Cortex of kidney (tissue), 1 donor: ENCODE measurements at places on chromosomes 1 and 21.

GRCh38 chr1:214370615-214371014 lies 89.7 kb downstream of the SMYD2 start:
- no peak for DNase-seq

DNA sequence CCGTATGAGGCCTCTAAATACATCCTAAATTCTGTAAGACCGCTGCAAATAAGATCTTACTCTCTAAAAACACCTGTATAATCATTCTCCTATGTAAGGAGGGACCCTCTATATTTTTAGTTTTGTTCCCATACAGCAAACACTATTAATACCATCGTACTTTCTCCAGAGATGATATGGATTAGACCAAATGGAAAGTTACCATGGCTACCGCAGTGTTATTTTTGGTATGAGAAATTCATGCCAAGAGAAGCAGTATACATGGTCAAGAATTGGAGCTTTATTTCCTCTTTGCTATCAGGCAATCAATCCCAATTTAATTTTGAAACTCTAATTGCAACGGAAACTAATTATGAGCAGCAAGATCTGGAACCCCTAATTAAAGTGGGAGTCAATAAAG lies 70.0 kb downstream of the BCAR3 start:
- no peak for DNase-seq

DNA sequence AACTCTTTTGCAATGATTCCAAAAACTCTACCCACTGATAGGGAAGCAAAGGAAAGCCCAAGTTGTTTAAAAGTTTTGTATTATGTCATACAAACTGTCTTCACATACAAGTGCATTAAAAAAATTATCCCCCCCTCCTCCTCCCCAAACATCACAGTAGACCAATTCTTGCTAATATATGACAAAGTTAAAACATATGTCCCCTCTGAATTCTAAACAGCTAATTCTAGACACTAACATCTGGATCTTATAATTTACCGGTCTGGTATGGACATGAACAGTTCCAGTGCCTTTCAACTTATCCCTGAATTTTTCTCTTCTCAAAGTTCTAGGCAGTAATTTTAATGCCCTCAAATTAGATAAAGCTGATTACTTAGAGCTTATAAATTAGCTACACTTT lies 13.4 kb downstream of the RIT1 start:
- DNase-seq = no peak

- DNase-seq = no peak
These were observed 7.2 kb downstream of the KISS1 start for GRCh38 chr1:204188959-204189639.

DNA sequence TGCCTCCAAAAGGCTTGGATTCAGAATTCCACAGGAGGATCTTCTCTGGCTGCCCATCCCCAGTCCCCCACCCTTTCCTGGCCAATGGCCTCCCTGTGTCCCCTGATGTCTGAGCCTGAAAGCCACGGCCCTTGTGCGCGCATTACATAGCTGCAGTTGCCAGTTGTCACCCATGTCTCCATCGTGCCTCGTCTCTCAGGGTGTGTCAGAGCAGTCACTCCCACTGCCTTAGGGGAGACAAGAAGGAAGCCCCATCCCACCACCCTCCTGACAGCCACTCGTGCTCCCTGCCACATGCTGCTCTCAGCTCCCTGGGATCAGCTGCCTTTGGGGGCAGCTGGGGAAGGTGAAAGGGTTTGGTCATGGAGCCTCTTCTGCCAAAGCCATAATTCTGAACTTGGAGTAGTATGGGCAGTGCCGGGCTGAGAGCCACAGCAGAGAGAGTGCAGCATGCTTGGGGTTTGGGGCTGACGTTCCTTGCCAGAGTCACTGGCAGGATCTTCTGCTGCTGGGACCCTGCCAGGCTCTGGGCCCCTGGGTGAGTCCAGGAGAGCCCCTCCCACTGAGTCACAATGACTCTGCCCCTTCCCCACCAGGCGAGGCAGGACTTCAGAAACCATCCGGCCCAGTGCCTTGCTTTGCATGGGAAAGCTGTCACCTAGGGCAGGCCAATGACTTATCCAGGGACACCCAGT lies 285.9 kb upstream of the VAMP3 start:
- DNase-seq = no peak

DNA sequence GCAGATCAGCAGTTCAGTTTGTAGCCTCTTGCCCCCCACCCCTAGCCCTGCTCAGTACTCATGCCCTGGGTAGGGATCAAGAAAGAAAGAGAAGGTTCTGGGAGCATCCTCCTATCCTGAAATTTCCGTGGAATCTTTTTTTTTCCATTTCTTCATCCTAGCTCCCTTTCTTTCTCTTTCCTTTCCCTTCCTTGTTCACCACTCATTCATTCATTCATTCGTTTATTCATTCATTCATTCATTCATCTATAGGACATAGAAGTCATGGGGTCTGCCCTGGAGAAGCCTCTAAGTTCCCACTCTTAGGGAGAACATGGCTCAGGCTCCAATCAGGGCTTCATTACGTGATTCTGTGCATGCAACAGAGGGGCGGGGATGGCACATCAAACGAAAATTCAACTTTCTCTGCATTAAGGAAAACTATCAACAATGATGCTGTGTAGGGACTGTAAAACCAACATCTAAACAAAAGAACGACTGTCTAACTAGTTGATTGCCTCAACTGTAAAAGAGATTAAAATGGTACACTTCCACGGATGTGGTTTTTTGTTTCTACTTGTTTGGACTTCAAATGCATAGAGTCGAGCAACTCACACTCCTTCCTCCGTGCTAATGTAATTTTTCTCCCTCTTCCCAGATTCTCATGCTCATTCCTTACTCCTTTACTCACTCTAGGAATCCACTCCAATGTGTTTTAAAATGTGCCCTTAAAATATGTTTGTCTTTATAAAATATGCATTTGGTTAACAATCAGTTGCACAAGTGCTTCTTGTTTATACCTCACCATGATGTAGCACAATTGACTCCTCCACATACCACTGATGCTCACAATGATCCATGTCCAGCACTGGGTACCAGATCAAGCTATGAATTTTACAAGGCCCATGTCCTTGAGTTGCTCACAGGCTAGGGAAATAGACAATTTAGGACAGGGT lies 101.2 kb upstream of the SLC2A1 start:
- DNase-seq = no peak

- no peak for DNase-seq
These were observed 30.2 kb upstream of the TRIM17 start for GRCh38 chr1:228446852-228447251.

GRCh38 chr1:6292102-6292501 lies 31.2 kb upstream of the GPR153 start:
- DNase-seq = no peak

- no peak for DNase-seq
These were observed 113.6 kb upstream of the PPM1J start for GRCh38 chr1:112828716-112829115.

- DNase-seq = no peak
These were observed 674.8 kb downstream of the PLPP3 start for GRCh38 chr1:55904541-55904940.

- DNase-seq = no peak
These were observed 68.5 kb upstream of the CACYBP start for GRCh38 chr1:174931214-174931613.

DNA sequence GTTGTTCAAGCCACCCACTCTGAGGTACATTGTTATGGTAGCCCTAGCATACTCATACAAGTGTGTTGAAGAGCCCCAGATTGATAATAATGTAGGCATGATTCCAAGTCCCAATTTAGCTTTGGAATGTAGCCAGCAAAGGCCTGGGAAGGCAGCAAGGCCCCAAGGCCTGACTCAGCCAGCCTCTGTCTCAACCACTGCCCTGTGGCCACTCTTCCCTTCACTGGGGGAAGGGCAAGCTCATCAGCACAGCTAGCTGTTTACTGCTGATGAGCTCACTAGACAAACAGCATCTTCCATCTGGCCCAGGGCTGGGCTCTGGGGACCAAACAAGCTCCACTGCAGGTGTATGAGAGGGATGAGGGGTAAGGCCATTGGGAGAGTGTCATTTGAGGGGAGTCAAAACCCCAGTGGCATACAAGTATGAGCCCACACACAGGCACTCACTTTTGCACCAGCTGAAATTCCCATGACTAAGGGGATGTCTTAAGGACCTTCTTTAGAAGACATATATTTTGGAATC lies 2.2 kb upstream of the IRF6 start:
- DNase-seq = no peak

DNA sequence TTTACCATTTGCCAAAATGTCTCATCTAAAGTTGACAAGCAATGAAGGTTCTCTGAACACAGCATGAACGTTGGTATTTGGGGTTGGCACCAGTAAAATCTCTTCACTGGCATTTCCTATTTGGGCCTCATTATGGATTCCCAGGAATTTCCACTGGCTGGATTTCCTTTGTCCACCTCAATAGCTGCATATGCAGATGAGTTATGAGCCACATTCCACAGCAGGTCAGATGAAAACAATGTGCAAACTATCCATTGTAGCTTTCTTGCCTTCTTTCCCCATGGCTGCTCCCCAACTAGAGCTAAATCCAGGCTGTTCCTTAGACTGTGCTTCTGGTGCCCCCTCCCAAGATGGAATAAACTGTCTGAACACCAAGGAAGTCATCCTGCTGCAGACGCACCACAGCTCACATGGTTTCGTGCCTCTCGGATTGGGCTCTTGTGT lies 168.1 kb upstream of the FGGY start:
- no peak for DNase-seq

DNA sequence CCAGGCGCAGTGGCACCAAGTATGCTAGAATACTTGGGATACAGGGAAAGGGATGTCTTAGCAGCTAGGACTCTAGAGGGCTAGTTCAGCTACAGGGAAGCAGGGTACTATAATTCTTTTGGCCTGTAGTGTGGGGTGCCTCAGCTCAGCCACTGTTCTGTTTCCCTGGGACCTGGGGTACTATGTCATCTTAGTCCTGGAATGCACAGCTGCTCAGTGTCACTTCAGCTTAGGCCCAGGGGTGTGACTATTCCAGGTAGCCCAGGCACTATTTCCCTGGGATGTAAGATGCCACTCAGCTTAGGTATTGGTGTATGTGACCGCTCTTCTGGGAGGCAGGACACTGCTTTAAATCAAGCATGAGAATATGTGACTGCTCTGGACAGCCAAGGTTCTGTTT lies 34.1 kb downstream of the RGSL1 start:
- no peak for DNase-seq

DNA sequence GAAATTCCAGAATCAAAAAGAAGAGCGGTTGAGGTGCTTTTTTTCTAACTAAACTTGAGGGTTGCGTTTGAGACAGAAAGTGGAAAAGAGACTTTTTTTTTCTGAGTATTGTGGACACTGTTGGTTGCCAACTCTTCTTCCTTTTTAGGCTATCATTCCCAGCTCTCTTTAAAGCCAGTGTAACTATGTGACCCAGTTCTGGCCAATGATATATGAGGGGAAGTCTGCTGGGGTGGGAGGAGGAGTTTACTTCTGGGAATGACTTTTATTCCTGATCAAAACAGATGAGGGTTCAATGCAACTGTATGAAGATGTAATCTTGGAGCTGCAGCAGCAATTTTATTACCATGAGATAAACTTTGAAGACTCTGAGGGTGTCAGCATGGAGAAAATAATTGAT lies 17.3 kb upstream of the NMNAT2 start:
- no peak for DNase-seq

DNA sequence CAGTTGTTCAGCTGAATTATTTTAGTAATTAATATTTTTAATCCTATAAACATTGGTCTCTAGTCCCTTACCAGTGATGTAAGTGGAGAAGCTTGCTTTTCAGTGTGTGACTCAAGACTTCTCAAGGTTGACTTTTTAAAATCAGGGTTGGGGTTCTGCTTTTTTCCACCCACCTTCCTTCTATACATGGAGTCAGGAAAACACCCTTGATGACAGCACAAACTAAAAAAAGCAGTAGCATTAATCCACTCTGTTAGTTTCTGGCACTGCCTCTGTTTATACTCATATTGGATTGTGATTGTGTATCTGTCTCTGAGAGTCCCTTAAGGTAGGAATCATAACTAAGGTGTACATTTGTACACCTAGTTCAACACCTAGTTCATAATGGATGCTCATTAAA lies 8.3 kb upstream of the PLEKHO1 start:
- DNase-seq = no peak

DNA sequence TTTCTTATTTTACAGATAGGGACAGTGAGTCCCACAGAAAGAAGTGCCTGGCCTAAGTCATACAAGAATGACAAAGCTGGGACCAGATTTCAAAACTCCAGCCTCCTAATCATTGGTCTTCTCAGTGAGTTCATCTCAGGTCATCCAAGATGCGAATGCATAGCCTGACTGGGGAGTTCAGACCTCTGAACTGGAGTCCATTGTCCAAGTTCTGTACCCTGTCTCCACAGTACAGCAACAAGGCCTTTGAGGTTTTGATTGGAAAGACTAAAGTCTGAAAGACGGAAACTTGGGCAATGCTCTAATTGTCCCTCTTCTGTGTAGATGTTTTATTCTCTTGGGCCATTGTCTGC lies 62.0 kb downstream of the TNN start:
- no peak for DNase-seq

GRCh38 chr1:194658090-194658439 lies 1471.7 kb upstream of the B3GALT2 start:
- DNase-seq = no peak

- no peak for DNase-seq
These were observed 75.4 kb upstream of the LRRC7 start for GRCh38 chr1:69492286-69492685.

- no peak for DNase-seq
These were observed 19.5 kb downstream of the ZMYM4 start for GRCh38 chr1:35287807-35288640.

GRCh38 chr1:237181743-237182317 lies 139.8 kb downstream of the RYR2 start:
- DNase-seq = no peak

DNA sequence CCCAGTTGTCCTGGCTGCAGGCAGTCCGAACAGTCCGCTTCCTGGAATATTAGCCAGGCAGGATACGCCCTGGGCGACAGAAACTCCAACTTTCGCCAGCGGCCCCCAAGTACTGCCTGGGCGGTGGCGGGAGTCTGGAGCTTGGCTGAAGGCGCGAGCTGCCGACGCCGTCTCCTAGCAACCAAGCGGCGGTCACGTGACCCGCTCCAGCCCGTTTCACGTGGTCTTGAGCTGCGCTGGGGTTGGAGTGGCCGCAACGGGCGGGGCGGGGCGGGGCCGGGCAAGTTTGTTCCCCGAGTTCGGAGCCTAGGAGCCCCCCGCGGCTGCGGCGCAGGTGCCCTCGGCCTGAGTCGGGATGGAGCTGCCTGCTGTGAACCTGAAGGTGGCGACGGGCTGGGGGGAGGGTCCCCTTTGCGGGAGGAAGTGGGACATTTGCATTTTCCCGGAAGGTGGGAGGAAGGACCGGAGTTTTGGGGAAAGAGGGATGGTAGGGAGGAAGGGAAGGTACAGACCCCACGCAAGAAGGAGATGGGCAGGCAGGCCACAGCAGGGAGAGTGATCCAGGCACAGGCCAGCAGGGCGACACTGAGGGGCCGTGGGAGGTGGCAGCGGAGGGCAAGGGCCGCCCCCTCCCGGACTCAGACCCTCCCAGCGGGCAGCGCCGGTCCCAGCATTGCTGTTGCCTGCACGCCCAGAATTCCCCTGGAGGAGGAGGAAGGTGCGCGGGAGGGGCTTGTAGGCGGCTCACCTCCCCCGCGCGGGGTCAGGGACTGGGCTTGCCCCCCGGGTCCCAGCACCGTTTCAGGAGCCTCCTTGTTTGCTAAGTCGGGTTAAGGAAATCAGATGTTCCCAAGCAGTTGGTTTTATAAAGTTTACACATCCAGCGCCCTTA lies at the start of gene AGTRAP:
Gene AGTRAP, plus strand, starts transcription at position 283 of the 892 bp plus-strand sequence. Its CDS starts 73 bp downstream, at position 356.
- DNase-seq = no peak
